AML-193 (cell line): ENCODE measurements at places on chromosomes 5 and 9.
A peak's percentile ranks its signal among the peaks of the same experiment; 100 is the strongest.

DNA sequence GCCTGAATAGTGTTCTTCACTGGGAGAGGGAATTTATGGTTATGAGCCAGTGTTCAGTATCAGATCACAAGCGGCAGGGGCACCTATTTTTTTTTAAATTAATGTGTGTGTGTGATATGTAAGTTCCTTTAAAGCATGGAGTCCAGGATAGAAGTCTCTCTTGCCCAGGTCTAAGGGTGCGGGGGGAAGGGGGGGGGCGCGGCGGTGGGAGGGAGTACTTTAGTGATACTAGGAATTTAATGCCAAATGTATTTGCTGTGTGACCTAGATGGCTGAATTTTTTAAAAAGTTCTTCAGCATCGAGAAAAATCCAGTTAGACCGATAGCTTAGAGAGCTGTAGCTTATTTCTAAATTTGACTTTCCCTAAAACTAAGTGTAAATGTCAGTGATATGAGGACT, 1.5 kb upstream of the FCHO2 start:
- DNase-seq, result no peak

GRCh38 chr5:179488975-179489374, 61.4 kb upstream of the RUFY1 start:
- no peak for DNase-seq

DNA sequence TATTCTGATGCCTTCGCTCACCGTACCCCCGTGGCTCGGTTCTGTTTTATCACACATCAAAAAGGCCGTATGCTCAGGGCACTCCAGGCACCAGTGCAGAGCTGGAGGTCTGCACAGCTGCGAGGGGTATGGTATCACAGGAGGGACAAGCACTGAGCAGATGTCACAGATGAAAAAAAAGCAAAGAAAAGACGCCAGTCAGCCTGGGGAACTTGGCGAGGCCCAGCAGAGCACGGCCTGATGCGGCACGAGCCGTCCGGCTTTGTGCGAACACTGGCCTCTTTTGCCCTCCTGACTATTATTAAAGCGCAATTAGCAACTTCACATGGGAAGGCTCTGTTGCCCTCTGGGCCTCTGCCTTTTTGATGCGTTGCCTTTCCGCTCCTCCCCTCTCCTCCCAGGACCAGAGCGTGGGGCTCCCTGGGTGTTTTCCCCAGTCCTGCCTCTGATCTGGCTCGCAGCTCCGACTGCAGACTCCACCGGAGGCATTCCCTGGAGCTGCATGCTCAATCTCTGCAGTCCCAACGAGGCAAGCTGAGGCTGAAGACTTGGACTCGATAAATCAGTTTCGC, 44.4 kb downstream of the AK8 start:
- DNase-seq, result no peak

- DNase-seq, result no peak
Measured at GRCh38 chr9:109242014-109242413, 75.0 kb upstream of the FRRS1L start.

DNA sequence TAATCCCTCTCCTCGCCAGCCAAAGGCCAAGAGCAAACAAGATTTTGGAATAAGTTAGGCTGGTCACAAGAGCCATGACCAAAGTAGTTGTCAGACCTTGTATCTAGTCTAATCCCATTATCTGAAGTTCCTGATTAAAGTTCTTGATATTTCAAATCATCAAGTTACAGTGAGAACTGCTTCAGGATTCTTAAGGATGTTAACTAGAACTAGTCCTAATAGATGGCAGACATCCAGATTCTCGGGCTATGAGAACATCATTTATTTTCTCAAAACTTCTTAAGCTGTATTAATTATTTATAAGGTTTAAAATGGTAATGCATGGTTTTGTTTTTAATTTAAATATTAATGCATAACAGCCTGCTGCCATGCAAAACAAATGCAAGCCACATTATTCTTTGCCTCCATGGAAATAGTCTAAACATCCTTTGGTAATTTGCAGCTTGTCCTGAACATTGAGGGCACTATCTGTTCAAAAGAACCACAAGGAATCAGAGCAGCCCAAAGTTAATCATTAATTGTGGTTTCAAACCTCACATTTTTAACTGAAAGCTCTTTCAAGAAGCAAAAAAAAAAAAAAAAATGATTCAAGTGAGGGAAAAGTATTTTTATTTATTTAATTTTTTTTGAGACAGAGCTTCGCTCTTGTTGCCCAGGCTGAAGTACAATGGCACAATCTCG, 95.1 kb downstream of the TTC39B start:
- DNase-seq, result no peak

DNA sequence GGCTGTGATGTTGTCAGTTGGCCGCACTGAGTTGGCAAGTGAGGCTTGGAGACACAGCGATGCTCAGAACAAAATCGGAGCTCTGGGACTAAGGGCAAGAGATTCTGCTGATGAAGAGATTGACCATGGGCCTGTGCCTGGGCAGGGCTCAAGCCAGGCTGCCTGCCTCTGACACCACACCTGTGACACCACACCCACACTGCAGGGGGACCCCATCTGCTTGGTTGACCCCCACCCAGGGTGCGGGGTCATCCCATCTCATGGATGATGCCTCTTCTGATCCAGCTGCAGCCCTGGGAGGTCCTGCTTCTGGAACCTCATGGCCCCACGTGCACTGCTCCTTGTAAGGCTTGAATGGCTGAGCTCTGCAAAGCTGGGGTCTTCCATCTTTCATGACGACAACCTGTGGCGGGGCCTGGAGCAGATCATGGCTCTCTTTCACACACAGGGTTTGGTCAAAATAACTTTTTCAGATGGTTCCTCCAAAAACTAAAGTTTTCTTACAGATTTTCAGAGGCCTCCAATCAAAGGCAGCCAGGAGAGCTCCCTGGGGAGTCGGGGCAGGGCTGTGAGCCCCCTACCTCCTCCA, 185.2 kb downstream of the GADD45G start:
- no peak for DNase-seq

- no peak for DNase-seq
Measured at GRCh38 chr9:6922680-6923079, 164.9 kb downstream of the KDM4C start.

- DNase-seq, result no peak
Measured at GRCh38 chr5:56282951-56283350, 49.8 kb upstream of the ANKRD55 start.

DNA sequence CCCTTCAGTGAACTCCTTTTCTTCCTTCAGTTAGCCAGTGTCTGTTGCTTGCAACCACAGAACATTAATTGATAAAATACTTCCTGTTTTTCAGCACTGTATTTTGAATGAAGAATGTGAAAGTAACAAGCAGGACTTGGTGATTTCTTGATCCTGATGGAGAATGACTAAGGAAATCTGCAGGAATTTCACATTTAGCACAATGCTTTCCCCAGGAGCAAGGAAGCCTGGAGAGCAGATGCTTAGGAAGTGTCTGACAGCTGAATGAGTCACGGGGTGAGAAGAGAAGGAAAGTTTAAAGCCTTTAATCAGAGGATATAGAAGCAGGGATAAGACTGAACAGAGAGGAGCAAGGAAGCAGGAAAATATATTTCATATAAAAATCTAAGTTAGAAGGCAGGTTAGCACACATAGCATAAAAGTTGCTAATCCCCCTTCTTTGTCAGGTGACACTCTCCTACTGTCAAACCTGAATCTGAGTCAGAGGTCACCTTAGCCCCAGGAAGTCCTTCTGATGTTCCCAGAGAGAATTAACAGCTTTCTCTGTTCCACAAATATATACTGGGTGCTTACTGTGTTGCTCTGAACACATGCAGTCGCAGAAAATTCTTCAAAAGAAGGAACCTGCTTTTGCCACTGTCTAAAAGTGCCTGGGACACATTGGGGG, 59.7 kb downstream of the GNA14 start:
- peak; percentile 28 for DNase-seq

DNA sequence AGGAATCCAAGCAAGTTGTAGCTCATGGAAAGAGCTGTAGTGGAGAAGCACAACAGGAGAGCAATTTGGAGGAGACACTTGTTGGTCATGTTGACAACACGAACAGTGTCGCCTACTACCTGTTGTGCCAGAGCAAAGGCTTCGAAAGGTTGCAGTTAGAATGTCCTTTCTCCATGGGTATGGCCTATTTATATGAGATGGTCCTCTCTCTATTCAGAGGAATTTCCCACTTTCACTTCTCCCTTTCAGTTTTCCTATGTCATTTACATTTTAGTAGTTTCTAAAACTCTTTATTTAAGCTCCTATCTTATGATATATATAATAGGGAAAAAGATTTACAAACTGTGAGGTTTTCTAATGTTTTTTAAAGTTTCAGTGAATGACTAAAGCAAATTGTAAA, at the start of gene IFNB1:
Gene IFNB1 (minus strand): TSS at position 162 of the 400 bp plus-strand sequence. CDS start 73 bp downstream, at position 89.
- DNase-seq, result no peak

- peak; percentile 34 for DNase-seq
Measured at GRCh38 chr5:36389245-36389644, 87.5 kb upstream of the RANBP3L start.

DNA sequence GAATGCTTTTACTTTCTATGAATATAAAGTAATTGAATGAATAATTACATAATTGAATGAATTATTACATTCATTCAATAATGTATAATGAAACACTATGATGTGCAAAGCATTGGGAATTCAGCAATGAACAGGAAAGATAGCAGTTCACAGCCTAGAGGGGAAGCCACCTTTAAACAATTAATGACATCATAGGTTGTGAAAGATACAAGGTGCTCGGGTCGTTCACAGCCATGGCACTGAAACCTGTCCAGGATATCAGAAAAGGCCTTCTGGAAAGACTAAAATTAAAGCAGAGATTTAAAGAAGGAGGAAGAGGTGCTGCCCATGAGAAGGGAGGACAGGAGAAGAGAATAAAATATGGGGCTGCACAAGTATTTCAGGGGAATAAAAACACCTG, 171.4 kb upstream of the KLF4 start:
- no peak for DNase-seq

- no peak for DNase-seq
Measured at GRCh38 chr5:14165375-14166106, 22.4 kb downstream of the TRIO start.

DNA sequence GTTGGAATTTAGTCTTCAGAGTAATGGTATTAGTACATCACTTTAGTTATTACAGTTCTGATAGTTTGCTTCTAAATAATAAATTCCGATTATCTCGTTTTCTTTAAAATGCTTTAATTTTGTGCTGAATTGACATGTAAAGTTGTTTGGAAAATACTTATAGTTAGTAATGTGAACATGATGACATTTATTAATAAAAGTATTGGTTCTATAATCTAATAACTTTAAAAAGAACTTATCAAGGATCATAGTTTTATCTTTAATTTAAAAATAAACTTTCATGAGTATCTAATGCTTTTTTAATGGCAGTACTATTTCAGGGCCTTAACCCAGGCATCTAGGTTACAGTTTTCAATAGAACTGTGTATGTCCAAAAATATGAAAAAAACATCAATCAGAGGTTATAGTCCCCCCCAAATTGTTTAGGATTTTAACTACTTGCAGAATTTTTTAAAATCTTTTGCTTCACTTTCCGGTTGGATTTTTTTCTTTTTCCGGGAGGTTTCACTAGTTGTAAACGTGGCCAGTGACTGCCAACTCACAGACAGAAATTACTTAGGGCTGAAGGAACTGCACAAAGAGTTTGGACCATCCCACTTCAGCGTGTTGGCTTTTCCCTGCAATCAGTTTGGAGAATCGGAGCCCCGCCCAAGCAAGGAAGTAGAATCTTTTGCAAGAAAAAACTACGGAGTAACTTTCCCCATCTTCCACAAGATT, 680 bp downstream of the GPX8 start:
- DNase-seq, result no peak

- no peak for DNase-seq
Measured at GRCh38 chr5:115624994-115625393, 842 bp downstream of the TMED7 start.

DNA sequence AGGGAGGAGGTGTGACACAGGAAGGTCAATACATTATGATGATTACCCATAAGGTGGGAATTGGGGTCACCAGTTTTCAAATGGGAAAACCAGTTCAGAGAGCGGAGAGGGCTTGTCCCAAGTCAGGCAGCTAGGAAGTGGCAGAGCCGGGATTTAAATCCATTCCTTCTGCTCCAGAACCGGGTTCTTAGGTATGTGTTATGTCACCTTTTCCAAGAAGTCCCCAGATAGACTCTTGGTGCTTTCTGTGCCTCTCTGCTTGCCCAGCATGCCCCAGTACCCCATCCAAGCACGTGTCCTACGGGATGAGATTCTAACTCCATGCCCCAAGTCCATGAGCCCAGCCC, 69.9 kb downstream of the LMX1B start:
- no peak for DNase-seq

DNA sequence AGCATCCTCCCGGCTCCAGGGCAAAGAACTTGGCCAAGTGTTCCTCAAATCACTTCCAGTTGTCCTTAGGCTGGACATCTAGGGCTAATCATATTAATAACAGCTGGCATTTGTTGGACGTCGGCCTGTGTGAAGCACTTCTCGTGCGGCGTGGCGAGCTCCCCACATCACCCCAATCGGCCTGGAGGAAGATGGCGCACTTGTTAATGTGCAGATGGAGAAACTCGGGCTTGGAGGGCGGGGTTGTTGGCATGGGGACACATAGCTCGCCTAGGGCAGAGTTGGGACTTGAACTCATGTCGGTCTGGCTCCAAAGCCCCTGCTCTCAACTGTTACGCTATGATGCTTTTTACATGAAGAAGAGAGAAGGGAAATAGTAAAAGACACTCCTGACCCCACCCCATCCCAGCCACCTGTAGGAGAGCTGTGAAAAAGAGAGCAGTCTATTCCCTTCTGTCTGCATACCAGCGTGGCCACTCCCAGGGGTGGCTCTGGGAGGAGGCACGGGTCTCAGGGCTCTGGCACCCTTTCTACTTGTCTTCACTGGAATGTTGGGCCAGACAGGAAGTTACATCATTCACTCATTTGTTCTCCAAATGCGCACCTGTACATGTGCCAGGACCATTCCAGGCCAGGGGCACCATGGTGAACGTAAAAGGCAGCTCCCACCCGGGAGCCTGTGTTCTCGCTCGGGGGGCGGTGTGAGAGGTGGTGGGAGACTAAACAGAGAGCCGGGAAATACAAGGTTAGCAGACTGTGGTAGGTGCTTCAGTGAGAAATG, 12.8 kb upstream of the NUP214 start:
- DNase-seq, result no peak

DNA sequence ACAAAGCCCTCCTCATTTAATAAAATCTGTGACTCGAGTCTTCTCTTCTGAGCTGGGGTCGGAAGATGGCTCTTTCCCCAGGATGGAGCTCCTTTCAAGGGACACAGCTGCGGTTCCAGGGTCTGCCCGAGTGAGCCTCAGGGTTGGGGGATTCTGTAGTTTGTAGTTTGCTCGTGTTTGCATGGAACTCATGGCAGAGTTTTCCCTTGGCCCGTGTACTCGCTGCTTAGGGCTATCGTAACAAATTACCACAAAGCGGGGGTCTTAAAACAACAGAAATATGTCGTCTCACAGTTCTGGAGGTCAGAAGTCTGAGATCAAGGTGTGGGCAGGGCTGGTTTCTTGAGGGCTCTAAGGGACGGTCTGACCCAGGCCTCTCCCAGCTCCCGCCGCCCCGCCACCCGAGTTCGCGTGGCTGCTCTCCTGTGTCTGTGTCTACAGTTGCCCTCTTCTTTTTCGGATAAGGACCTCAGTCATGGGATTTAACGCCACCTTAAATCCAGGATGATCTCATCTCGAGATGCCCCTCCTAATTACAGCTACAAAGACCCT, 13.9 kb upstream of the LPCAT1 start:
- DNase-seq, result no peak

GRCh38 chr5:83104021-83104420, 26.7 kb downstream of the XRCC4 start:
- no peak for DNase-seq
